ENCODE measurements at places on chromosomes 5 and 9.

GRCh38 chr9:90441814-90442213 lies 200.8 kb downstream of the DIRAS2 start:
- DNase-seq, result no peak

- DNase-seq, result no peak
Measured at GRCh38 chr9:90855208-90855902, 53.7 kb downstream of the SYK start.

DNA sequence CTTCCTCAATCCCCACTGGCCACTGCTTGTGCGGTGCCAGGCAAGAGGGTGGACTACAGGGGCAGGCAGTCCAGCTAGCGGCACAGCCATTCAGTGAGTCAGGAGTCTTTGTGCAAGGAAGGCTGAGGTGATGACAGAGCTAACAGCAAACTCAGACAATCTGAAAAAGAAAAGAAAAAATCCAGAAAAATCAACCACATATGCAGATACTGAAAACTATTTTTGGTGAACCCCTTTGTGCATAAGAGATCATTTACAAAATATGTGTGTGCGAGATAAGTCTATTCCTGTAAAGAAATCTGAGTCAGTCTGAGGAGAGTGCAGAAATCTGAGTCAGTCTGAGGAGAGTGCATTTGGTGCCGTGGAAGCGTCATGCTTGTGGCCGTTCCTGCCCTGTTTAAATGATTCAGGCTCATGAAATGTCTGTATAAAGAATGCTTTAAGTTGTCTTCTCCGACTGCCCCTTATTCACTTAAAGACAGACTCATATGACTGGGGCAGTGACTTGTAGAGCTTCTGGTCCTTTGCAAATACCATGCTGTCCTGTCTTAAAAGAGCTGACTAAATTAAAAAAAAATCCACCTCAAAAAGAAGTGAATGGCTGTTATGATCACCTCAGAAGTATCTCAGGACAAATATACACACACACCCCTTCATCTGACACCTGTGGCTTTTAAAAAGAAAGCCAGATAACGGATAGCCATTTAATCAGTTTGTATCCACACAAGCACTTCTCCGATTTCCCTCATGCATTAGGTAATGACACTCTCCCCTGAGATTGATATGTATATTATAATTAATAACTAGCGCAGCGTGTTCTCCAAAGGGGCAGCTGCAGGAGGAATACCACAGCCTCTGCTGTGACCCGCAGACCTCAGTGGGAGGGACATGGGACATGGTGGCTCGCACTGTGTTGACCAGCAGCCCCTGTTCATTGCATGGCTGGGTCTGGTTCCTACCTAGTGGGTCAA lies 47.3 kb downstream of the TRIO start:
- DNase-seq, result no peak

- DNase-seq, result no peak
Measured at GRCh38 chr9:127838375-127839078, 15.9 kb downstream of the ENG start.

DNA sequence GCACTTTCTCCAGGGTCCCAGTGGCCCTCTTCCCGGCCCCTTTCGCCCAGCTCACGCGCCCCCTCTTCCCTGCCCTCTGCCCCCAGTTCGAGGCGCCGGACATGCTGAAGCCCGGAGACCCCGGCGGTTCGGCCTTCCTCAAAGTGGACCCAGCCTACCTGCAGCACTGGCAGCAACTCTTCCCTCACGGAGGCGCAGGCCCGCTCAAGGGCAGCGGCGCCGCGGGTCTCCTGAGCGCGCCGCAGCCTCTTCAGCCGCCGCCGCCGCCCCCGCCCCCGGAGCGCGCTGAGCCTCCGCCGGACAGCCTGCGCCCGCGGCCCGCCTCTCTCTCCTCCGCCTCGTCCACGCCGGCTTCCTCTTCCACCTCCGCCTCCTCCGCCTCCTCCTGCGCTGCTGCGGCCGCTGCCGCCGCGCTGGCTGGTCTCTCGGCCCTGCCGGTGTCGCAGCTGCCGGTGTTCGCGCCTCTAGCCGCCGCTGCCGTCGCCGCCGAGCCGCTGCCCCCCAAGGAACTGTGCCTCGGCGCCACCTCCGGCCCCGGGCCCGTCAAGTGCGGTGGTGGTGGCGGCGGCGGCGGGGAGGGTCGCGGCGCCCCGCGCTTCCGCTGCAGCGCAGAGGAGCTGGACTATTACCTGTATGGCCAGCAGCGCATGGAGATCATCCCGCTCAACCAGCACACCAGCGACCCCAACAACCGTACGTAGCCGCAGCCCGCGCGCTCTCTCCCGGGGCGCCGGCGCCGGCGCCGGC lies 1.0 kb downstream of the PRDM6 start:
- no peak for DNase-seq

DNA sequence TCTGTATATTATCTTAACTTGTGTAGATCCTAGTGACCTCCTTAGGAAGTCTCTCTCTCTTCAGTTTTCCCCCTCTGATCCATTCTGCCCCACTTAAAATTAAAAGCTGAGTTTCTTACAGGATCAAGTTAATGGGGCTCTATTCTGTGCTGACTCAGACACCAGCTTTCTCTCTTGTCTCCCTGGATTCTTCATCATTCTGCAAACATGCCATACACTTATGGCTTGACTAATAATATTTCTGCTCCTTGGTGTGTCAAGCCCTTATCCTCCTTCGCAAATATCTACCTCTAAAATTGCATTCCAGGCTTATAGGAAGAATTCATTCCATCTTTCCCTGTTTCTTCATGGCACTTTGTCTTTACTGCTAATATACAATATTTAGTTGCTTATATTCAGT lies 18.1 kb downstream of the LRRC70 start:
- DNase-seq, result no peak

DNA sequence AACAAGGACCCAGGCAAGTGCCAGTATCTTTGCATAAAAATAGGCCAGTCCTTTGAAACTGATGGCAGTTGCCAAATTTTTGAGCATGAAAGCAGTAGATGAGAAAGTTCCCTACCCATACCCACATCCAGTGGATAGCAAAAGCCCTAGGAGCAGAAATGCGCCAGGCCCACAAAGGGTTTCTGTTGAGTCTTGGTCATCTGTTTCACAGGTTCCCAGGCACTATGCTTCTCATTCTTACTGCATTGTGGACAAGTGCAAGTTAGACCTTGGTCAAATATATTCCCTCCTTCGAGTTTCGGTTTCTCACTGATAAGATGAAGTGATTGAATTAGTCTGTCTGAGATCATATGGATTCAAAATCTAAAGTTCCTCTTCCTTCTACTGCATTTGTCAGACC lies 152.3 kb downstream of the NR3C1 start:
- DNase-seq, result no peak

GRCh38 chr9:130903194-130904069 lies 6.8 kb upstream of the QRFP start:
- DNase-seq, result no peak

DNA sequence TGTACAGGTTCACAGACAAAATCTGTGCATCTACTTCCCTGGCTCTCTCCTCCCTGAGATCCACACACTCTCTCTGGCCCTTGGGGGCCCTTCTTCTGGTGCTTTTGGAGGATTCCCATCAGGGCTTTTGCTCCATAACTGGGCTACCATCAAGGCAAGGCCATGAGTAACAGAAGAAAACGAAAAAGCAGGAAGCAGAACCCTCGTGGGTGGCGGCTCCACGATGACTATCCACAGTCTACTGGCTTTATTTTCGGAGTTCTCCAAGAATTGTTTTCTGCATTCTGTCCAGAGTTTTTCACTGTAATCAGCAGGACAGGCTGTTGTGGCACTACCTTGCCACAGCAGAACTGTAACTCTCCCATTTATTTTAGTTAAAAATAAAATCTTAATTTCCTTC lies 19.9 kb downstream of the PNPLA7 start:
- DNase-seq, result no peak
